ENCODE measurements at places on chromosomes 5 and 9. TPM values are rescaled to one million over a fixed set of nuclear protein-coding genes. Genes with fewer than 3 reads are reported as not detected.

Gene STC2
- 320 TPM for total RNA-seq

Gene PITX1
- 175 TPM for total RNA-seq

Gene SCGB3A1
- total RNA-seq: not detected

Gene SLC34A3
- total RNA-seq: not detected

Gene C9orf153
- 0.91 TPM for total RNA-seq

Gene HOMER1
- total RNA-seq: 10.1 TPM

Gene MEGF10
- total RNA-seq: 0.78 TPM

Gene HRH2
- total RNA-seq: not detected

Gene CERCAM
- 110 TPM for total RNA-seq

Gene LPAR1
- total RNA-seq: 263 TPM
